ENCODE measurements at places on chromosomes 3 and 15. TPM values are rescaled to one million over a fixed set of nuclear protein-coding genes. Genes with fewer than 3 reads are reported as not detected.

The RARRES1 gene
- total RNA-seq = 22.3 TPM

DNA sequence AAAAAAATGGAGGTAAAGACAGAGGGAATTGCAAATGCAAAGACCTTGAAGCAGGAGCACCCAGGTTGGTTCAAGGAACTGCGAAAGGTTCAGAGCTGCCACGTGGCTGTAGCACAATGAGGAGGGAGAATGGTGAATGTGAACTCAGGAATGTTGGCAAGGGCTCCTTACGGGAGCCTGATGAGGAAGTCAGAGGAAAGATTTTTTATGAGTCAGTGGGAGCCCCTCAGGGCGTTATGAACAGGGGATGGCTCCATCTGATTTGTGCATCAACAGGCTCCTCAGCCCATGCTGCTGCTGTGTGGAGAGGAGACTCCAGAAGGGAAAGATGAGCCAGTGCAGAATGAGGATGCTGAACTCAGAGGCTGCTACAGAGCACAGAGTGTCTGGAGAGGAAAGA lies 194.4 kb downstream of the ARRDC4 start:
- DNase-seq = no peak

The PPM1L gene
- 63.9 TPM for total RNA-seq

The TRPM1 gene
- not detected for total RNA-seq

DNA sequence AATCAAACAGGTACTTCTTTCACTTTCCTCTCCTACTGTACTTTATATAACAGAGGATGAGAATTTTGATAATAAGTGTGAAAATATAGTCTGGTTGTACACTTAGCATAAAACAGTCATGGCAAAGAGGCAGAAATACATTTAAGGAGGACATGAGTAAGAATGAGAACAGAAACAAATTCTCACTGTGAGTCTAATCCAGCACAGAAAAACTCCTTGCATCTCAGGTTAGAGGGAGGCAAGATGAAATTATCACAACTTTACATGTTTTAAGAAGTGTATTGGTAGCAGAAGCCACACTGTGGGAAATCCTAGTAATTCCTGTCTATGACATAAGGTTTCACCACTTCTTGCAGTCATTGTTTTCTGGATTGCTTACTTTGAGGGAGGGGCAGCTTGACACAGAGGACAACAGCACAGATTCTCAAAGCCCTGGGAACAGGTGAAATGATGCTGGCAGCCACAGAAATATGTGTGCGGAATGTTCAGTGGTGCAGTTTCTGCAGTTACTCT lies 733.6 kb upstream of the GBE1 start:
- DNase-seq = no peak

The PARP15 gene
- 0.51 TPM for total RNA-seq

GRCh38 chr3:196763179-196763578 lies 23.5 kb downstream of the PAK2 start:
- no peak for DNase-seq

The ADAMTS9 gene
- total RNA-seq = 19.9 TPM

The IMPG2 gene
- total RNA-seq = 0.14 TPM

DNA sequence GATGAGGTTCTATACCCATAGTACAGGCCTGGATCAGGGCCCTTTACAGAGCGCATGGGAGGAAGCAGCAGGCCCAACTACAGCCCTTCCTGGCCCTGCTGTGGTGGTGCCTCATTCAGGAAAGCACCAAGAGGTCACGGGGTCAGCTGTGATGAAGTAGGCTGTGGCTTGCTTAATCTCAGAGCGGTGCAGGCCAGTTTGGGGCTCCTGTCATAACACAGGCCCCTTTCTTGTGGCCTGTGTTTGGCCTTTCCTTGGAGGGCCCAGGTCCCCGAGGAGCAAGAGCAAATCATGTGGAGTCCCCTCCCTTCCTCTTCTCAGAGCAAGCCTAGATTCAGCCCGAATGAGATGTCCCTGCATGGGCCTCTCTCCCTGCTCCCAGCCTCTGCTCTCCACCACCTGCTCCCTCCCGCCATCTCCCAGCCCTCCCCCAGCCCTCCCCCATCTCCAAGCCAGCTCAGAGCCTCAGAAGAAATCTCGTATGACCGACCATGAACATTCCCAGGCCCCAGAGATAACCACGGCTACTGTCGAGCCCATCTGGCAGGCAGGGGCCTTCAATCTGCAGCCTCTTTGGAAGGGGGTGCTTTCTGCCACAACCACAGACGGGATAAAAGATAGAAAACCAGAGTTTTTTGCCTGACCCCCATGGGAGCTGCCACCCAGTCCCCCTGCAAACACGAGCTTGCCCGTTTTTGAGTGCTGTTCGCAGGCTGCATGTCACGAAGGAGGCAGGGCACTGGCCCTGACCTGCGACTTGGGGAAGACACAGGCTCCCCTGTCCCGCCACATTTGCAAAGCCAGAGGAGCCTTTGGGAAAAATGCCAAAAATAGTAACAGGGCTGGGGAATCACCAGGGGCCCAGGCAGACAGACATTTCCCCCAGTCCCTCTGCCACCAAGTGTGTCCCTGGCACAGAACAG lies 32.3 kb upstream of the DUSP7 start:
- peak; percentile 59 for DNase-seq

DNA sequence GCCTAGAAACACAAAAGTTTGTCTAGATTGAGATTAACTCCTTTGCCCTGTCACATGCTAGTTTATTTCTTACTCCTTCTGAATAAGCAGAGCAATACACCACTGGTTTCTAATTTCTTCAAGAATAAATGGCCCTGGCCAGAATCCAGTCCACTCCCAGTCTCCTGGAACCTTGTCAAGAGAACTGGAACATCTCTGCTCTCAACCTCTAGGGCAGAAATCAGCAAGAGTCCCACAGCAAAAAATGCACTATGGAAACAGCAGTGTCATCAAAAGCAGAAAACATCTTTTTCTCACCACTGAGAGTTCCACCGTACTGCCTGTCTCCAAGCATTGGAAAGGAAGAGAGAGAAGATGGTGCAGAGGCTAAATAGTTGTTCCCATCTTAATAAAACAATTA lies 35.9 kb upstream of the PPP2R3A start:
- no peak for DNase-seq

GRCh38 chr3:115245899-115246298 lies 98.8 kb upstream of the ZBTB20 start:
- DNase-seq = no peak

GRCh38 chr3:159749406-159749805 lies 239.2 kb upstream of the IL12A start:
- DNase-seq = no peak

GRCh38 chr3:31399271-31399670 lies 133.5 kb upstream of the STT3B start:
- no peak for DNase-seq

GRCh38 chr3:166451997-166452396 lies 614.8 kb upstream of the BCHE start:
- DNase-seq = no peak

DNA sequence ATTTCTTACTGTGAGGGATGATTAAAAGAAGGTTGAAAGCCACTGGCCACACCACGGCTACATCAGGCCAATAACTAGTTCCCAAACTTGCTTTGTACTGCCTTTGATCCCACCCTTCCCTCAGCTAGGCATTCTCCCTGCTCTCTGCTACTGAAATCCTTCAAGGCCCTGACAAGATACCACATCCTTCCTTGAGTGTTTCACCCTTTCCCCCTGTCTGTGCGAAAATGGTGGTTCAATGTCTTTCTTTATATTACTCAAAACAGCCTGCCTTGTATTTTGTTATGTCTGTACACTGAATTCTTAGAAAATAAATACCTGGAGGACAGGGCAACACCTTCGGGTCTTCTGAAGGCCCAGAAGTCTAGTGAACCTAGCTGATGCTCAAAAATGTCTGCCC lies 932 bp upstream of the VPS8 start:
- no peak for DNase-seq

DNA sequence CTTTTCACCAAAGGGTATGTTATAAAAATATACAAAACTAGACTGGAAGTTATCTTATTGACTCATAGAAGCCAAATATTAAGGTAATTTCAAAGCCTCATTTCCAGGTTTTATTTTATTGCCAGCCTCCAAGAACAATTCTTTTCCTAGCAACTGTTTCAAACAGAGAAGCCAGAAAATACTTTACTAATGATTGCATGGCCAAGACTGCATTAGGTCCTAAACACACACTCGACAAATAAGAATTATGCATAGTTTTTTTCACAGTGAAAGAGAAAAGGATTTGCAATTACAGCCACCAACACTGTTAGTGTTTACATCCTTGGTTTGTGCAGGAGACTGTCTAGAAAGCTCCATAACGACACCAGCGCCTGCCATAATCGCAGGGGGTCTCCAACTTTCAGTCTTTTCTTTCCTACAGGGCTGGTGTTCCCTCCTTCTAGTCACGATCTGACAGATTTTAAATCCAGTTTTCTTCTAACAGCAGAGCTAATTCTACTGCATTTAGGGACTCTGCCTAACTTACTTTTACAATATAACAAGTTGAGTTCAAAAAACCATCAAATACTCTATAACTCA lies 58.1 kb downstream of the CLASP2 start:
- DNase-seq = no peak

GRCh38 chr3:46566040-46566641 lies at the start of gene LRRC2:
TSS of gene LRRC2 (minus strand) at chr3:46566302. CDS start at chr3:46551591, 14,711 bp downstream.
- DNase-seq = peak; percentile 82

The FANCD2OS gene
- not detected for total RNA-seq

The NPTN gene
- 211 TPM for total RNA-seq

- DNase-seq = no peak
Measured at GRCh38 chr15:101237251-101237650, 14.6 kb downstream of the CHSY1 start.

DNA sequence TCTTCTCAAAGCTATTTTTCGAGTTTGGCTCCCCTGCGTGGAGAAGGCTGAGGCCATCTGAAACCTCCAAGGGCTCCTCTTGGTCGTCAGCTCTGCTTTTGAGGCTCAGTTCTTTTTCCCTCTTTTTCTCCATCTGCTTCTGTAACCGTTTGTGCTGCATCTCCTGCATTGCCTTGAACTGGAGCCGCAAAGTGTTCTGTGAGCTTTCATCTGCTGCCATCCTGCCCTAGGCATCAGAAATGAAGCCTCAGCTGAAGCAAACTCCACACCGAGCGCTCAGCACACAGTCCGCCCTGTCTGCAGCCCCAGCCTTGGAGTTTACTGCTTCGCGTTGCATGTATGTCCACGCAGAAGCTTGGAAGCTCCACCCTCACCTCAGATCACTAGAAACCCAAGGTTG lies 14.9 kb downstream of the CCDC13 start:
- no peak for DNase-seq

The SKOR1 gene
- total RNA-seq = not detected

- no peak for DNase-seq
Measured at GRCh38 chr3:3127432-3128010, 781 bp downstream of the TRNT1 start.

The GOLGA6L10 gene
- 0.14 TPM for total RNA-seq

- DNase-seq = no peak
Measured at GRCh38 chr3:147409143-147410115, at the start of gene ZIC1. TSS of gene ZIC1 (plus strand) at chr3:147409365. CDS start at chr3:147410113, 748 bp downstream.

- DNase-seq = no peak
Measured at GRCh38 chr15:29268706-29269484, 727 bp downstream of the NSMCE3 start.

DNA sequence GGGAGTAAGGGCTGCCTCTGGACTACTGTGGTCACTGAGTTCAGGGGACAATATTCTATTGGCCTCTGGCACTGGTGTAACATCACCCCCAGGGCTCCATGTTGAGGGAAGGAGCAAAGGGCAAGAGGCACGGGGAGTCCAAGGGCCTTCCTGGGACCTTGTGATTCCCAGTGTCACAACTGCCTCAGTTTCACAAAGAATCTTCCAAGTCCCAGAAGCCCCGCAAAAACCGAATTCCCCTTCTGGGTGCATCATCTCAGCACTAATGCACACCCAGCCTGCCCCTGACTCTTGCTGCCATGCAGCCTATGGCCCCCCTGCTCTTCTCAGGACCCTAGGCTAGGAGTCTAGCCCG lies 5.5 kb downstream of the AMOTL2 start:
- DNase-seq = no peak

- DNase-seq = no peak
Measured at GRCh38 chr15:88906551-88906950, 6.6 kb downstream of the MFGE8 start.
